ENCODE measurements at places on chromosomes 4 and X.

- DNase-seq, result no peak
Observed at GRCh38 chrX:25131055-25131454, 115.3 kb upstream of the ARX start.

- DNase-seq, result no peak
Observed at GRCh38 chr4:74671080-74671698, 123.1 kb downstream of the BTC start.

DNA sequence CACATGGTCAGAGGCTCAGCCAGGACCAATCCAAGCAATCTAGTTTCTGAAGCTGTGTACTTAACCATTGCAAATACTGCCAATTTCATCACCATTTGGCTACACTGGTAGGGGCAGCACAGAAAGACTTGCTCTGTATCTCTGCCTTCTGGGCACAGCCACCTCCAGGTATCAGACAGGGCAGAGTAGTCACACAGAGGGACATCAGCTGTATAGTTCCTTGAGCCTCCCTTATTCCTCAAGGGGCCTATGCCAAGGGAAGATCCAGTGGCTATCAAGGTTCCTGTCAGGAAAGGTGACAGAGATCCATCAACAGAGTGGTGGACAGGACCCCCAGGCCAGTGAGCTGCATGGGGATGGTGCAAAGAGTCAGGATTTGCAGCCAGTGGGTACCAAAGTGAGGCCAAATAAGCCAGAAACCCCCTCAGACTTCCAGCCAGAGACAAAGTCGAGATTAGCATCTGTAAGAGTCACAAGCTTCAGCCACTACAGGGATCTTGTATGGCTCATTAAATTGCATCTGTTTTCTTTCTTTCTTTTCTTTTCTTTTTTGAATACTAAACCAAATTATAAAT is 381.6 kb upstream of the CPEB2 start:
- no peak for DNase-seq

DNA sequence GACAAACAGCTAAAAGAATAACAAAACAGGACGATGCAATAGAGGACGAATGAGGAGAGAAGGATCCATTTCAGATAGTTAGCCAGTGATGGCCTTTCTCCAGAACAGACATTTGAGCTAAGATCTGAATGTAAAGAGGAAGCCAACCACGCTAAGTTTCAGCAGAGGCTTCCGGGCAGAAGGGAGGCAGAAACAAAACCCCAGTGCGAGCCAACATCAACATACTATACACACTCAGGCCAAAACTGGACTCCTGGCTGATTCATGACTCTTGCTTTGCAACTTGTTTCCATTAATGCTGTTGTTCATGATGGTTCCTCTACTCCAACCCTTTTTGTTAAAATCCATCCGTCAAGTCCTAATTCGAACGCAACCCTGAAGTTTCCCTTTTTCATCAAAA is 730.3 kb downstream of the TRIML1 start:
- DNase-seq, result no peak

DNA sequence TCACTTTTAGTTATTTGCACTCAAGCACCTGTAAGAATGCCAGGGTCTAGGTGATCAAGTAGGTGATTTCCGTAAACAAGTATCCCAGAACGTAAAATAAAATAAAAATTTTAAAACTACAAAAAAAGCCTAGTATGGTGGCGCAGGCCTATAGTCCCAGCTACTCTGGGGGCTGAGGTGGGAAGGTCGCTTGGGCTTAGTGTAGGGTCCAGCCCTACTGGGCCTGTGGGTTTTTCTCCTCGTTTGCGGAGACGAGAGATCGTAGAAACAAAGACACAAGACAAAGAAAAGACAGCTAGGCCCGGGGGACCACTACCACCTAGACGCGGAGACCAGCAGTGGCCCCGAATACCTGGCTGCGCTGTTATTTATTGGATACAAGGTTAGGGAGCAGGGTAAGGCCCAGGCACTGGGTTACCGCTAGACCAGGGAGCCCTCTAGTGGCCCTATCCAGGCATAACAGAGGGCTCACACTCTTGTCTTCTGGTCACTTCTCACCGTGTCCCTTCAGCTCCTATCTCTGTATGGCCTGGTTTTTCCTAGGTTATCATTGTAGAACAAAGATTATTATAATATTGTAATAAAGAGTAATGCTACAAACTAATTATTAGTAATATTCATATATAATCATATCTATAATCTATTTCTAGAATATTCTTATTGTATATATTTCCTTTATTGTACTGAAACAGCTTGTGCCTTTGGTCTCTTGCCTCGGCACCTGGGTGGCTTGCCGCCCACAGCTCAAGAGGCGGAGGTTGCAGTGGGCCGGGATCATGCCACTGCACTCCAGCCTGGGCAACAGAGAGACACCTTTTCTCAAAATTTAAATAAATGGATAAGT is 38.4 kb downstream of the SAGE1 start:
- DNase-seq, result no peak

DNA sequence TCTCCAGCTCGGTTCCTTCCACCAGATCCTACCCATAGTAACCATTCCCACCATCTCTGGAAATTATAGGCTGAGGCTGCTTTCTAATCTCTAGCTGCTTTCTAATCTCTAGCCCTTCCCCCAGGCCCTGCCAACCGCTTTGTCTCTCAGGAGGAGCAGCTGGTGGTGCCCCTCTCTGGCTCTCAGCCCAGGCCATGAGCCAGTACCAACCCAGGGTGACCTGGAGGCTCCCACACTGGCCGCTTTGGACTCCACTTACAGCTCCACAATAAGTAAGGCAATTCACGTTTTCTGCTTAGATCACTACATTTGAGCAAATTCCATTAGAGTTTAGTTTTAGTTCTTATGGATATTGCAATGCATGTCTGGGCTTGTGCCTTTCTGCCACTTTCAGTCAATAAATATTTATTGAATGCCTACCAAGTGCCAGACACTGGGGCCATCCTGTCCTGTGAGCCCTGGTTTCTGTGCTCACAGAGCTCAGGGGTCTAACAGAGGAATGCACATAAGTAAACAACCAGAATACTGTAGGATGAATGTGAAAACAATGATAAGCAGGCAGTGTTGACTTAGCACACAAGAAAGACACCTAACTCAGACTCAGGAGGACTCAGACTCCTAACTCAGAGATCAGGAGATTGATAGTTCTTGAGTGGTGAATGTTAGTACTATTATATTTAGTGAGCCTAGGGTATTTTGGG is 38.9 kb downstream of the SMC1A start:
- DNase-seq, result no peak

GRCh38 chr4:156746111-156746510 is 225.5 kb downstream of the PDGFC start:
- no peak for DNase-seq

GRCh38 chrX:118948270-118948669 is 26.1 kb upstream of the LONRF3 start:
- no peak for DNase-seq

- DNase-seq, result no peak
Observed at GRCh38 chrX:107880054-107880610, 54.5 kb downstream of the MID2 start.

GRCh38 chr4:1873776-1874175 is 2.6 kb downstream of the NSD2 start:
- peak; percentile 5 for DNase-seq

DNA sequence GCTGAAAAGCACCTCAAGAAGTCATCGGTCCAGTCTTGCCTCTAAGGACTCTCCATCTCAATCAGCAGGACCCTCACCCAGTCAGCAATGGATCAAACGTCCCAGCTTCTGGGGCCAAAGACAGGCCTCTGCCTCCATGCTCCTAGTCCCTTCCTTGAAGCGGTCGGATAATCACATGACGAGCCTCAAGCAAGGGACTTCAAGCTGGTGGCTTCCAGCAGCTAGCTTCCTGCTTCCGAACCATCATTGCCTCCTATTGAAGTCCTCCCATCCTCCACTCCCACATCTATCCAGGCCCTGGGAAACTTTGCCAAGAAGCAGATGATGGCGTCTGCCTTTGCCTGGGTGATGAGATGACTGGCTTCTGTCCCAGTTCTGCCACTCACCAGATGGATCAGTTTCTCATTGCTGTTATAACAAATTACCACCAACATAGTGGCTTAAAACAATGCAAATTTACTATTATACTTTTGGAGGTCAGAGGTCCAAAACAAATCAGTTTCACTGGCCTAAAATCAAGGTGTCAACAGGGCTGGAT is 135.2 kb upstream of the MAMLD1 start:
- DNase-seq, result no peak

Data from right forelimb (tissue), 1 donor.